AG09319 (cell line): ENCODE measurements at places on chromosomes 7 and 10.

DNA sequence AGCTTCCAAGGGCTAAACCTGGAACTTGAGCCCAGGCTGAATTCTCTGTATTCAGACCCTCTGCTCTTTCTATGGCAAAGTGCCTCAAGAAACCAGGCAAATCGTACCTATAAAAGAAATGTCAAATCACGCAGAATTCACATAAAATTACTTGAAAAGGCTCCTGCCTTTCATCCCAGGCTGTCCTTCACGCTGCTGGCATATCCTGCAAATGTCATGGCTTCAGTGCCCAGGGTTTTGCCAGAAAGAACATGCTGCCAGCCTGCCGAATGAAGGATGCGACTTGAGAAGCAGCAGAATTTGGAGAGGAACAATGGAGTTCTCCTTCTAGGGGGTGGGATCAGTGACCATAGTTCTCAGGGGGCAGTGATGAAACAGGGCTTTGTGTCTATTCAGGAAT is 602.5 kb upstream of the GALNT17 start:
- no peak for DNase-seq

DNA sequence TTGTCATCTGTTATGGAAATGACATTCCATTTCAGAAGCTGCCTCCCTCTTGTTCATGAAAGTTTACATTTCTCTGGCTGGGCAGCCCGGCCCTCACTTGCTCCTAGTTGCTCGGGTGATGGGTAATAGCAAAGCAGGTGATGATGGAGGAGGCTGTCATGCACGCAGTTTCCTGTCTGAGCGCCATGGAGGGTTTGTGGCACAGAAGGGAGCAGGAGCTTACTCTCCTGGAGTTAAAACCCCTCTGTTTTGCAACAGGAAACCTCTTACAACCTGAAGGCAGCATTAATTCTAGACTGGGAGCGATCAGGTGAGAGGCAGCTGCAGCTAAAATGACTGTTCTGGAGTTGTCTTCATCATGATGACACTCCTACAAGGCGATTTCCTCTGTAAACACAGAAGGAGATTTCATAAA is 34.1 kb upstream of the MKI67 start:
- no peak for DNase-seq

GRCh38 chr7:20932785-20933527 is 146.3 kb upstream of the SP8 start:
- no peak for DNase-seq

GRCh38 chr7:142556740-142557139 is 192.5 kb upstream of the PRSS1 start:
- DNase-seq: peak; percentile 94

DNA sequence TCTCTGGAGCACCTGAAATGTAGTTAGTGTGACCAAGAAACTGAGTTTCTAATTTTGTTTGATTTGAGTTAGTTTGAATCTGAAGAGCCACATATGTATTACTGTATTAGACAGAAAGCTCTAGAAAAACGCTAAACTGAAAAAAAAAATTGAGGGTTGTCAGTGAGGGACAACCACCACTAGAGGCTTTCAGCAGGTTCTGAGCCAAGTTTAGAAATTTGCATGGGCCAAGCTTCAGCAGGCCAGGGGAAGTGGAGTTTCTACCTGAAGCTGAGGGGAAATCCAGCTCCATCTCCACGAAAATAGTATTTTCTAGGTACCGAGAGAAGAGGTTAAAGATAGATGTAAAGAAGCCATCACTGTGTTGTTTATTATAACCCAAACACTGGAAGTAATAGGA is 77.9 kb upstream of the PLXNA4 start:
- DNase-seq: no peak

- DNase-seq: no peak
Observed at GRCh38 chr7:55206235-55207029, 158.7 kb upstream of the LANCL2 start.

DNA sequence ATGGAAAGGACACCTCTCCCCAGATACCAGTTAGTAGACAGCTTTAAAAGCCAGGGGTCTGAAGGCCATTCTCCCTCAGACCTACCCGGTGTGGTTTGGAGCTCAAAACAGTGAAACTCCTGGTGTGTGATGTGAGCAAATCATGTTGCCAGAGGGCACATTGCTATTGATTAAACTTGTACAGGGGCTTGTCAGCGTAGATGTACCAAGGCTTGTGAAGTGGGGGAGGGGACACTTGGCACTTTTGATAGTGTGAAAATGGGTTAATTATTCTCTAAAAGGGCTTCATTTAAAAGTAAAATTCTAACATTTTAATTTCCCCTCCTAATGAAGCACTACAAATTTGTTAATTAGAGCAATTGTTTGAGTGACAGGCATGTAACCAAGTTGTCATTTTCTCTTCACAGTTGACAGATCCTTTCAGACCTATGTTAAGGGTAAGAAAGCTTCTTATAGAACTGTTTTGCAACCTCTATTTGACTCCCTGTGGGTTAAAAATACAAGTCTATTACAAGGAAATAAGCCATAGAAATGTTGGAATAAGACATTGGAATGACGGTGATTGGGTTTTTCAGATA is 356.9 kb upstream of the GALNT17 start:
- DNase-seq: no peak

- no peak for DNase-seq
Observed at GRCh38 chr10:46227571-46227935, 59.2 kb upstream of the ANTXRL start.
